ENCODE measurements at places on chromosomes 12 and 14.

DNA sequence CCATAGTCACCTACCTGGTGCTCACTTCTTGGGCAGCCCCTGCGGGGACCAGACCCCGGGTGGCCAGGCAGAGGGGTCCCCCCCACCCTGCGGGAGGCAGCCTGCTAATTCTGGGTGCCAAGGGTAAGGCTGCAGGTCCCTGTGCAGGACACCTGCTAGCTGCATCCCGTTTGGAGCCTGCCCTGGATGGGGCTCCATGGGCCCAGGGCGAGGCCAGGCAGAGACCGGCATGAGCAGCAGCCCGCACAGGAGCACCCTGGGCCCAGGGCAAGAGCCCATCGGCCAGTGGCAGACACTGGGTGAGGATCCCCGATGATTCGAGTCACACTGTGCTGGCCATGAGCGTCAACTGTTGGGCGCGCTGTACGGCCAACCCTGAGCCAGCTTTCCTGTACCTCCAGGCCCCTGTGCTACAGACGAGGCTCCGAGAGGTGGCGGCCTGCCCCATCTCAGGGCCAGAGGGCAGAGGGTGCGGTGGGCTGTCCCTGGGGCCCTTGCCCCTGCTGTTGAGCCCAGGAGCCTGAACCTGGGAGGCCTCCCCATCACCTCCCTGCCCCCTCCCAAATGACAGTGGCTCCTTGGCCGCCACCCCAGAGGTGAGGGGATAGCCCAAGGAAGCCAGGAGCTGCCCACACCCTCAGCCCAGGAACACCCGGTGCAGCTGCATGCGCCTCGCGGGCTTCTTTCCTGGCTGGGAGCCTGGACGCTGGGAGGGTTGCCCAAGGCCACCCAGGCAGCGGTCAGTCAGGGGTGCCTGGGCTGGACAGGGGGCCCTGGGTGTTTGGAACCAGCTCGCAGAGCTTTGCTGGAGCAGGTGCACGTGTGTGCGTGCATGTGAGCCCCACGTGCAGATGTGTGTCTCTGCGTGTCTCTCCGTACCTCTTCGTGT, 47.7 kb downstream of the CYP46A1 start:
- DNase-seq: no peak

DNA sequence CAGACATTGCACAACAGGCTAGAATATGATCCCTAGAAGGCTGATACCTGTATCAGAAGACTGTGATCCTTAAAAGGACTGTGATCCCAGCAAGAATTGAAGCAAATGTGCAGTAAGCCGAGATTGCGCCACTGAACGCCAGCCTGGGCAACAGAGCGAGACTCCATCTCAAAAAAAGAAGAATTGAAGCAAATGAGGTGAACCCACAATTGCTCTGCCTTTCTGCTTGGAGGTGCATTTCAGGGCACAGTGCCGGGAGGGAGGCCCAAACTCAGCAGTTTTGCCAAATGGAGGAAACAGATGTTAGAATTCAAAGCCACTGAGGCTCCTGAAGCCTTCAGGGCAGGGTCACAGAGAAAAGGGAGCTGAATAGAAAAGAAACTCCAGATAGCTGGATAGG, 61.1 kb upstream of the COCH start:
- DNase-seq: no peak

GRCh38 chr14:85363358-85363757, 166.6 kb upstream of the FLRT2 start:
- no peak for DNase-seq

DNA sequence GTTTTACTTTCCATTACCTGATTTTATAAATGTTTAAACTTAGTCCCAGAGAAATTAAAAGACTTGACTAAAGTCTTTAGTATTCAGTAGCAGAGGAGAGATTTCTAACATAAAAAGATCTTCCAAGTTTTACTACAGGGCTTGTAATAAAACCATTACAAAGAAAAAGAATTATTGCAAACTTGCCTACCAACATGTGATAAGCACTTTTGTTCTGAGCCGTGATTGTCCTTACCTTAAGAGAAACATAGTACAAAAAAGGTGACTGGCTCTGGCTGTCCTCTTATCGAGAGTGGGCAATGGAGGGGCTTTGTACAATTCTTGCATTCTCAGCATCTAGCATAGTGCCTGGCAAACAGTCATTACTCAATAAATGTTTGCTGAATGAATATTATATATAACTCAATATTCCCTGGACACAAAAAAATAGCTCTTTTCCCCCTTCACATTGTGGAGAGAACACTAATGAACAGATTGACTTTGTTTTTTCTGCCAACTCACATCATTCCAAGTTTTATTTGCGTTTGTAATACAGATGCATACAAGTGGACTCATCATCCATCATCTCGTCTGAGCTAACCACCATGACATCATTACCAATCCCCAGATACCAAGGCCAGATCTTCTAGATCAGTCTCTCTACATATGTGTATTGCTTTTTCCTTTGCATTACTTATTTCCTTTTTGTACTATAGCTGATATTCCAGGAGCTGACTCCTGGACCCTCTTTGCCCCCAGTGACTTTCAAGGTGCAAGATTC, 192.8 kb upstream of the EEA1 start:
- DNase-seq: no peak

DNA sequence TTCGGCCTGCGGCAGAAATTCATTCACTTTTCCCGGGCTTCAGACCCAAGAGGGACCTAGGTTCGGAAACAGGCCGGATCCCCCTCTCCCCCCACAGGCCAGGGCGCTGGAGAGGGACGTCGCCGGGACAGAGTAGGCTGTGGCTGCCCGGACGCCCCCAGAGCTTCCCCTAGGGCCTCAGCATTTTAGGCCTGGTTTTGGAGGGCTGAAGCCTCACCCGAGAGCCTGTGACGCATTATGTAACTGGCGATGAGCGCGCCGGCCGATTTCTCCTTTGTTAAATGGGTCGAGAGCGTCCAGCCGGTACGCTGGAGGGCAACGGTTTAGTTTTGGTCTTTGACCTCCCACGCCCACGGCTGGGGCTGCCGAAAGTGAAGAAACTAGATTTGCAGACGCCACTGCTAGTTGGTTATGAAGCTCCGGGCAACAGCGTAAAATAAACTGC, 657 bp downstream of the PEBP1 start:
- DNase-seq: peak; percentile 42

DNA sequence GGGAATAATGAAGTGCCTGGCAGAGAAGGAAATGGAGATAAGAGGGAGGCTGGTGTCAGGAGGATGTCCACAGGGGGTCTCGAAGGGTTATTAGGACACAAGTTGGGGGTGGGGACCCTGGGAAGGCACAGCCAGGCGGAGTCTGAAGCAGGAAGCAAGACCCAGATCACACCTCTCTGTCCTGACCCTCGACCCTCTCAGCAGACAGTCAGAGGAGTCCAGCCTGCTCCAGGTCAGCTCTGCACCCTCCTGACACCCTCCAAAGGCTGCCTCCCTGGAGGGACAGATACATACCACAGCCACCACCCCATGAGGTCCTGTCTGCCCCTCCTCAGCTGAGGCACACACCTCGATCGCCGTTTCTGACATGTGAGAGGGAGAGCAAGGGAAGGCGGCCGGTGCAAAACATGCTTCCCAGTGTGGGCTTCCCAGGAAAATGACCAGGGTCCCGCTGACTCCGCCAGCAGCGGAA, 9.0 kb downstream of the BCL11B start:
- no peak for DNase-seq

GRCh38 chr14:49164074-49164473, 422.1 kb downstream of the RPS29 start:
- no peak for DNase-seq

DNA sequence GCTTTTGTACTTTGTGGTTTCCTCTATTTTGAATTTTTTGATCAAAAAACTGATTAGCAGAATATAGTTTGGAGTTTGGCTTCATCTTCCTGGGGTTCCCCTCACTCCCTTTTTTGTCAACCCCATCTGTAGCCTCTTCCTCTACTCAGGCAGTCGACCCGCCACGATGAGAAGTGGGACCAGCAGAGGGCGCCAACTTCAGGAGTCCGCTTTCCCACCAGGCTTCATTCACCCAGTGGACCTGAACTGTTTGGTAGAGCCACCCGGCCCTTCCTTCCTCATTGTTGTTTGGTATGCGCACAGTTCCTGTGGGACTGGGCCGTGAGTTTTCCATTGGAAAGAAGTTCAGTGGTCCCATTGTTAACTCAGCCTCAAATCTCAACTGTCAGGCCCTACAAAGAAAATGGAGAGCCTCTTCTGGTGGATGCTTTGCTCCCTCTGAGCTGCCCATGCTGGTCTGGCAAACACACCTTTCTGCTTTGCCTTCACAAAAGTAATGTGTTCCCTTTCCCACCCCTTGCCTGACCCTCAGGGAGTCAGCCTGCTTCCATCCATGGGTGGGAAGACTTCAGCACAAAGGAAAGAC, 21.7 kb downstream of the TMBIM6 start:
- peak; percentile 73 for DNase-seq

- DNase-seq: no peak
These were observed 17.5 kb downstream of the TRHDE start for GRCh38 chr12:72289633-72290032.

GRCh38 chr14:95163666-95164065, 6.3 kb upstream of the DICER1 start:
- no peak for DNase-seq

- DNase-seq: no peak
These were observed 6.1 kb upstream of the AAAS start for GRCh38 chr12:53327435-53328042.

DNA sequence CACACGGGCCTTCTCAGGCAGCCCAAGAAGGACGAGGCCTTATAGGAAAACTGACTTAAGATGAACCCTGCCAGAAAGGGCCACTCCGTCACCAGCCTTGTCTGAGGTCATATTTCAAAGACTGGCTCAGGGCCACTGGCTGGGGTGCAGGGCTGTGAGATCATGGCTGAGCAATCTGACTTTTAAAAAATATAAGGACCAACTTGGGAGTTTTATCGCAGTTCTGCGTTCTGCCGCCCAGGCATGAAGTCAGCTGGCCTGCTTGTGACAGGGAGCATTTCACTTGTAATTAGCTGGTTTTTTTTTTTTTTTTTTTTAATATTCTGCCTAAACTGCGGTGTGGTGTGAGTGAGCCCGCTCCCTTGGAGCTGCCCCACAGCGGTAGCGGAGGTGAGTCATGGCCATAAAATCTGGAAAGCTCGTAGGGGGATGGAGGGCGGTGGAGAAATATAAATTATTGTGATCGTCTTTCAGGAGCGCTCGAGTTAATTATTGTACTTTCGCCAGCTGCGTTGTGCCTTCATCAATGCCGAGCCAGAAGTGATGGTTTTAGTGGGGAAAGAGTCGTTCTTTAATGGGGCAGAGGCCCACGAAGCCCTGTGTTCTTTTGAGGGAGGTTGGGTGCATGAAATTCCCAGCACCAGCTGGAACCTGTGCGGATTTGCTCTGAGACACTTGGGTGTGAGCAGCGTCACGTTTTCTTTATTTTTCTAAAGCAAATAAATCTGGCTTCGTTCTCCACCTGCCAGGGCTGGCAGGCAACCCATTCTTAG, 231.9 kb downstream of the C12orf75 start:
- DNase-seq: no peak

GRCh38 chr14:67882986-67883555, 63.5 kb downstream of the RAD51B start:
- DNase-seq: no peak

DNA sequence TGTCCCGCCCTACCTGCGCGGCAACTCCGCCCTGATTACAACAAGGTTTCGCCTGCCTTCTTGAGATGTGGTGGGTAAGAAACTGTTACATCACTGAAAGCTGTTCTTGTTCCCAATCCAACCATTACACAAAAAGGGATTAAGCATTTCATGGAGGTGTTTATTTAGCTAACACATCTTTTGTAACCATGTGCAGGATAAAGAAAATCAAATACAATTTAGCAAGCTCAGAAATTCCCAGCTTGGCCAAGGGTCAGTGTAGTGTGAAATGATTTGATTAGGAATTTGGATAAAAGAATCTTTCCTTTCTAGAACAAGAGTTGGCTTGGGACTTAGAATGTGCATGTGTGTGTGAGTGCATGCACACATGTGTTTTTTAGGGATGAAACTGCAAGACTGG, 6.3 kb downstream of the FOXN4 start:
- DNase-seq: no peak

DNA sequence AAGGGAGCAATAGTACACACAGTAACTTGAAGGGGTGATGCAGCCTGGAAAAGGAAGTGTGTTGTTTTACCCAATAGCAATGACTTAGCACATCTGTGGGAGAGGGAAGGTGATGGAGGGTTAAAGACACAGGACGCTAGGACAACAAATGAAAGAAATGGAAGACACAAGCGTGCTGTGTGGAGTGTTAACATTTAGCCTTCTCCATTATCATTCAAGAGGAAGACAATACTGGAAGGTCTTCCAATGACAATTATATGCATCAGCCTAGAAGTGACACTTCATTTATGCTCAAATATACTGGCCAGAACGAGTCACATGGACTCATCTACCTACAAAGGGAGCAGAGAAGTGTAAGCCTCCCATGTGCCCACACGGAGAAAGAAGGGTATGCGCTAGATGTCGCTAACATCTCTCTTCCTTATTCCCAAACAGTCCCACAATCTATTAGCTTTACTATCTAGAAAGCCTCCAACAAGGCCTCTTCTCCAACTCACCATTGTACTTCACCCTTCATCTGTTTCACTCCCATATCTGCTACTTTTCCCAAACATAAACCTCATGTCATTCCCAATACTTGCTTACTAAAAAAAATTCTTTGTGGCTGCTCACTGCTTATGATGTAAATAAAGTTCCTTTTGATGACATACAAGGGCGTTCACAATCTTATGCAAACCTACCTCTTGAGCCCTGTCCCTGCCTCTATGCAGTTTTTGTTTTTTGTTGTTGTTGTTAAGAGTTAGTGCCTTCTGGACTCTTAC, 20.3 kb downstream of the PPM1H start:
- no peak for DNase-seq

GRCh38 chr14:50823051-50823761, 7.8 kb downstream of the NIN start:
- DNase-seq: no peak

DNA sequence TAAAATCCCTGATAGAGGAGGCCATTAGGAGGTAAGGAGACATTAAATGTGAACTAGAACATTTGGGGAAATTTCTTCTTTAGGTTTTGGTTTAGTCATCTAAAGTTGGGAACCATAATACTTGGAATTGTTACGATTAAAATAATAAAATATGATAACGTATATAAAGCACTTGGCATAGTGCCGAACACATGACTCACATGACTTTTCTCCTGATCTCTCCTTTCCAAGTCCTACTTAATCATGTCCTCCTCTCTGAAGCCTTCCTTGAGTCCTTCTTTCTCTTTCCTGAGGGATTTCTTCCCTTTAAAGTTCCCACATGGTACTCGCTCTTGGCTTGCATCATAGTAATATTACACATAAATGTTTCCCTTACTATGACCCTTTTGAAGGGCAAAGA, 20.0 kb downstream of the BEST3 start:
- DNase-seq: no peak

All from T-helper 2 cell (primary cell).